Mammary epithelial cell (primary cell): ENCODE measurements at places on chromosomes 7 and 10. TPM values are rescaled to one million over a fixed set of nuclear protein-coding genes. Genes with fewer than 3 reads are reported as not detected.

- peak; percentile 32 for DNase-seq
Measured at GRCh38 chr10:100697070-100697469, 48.3 kb upstream of the PAX2 start.

DNA sequence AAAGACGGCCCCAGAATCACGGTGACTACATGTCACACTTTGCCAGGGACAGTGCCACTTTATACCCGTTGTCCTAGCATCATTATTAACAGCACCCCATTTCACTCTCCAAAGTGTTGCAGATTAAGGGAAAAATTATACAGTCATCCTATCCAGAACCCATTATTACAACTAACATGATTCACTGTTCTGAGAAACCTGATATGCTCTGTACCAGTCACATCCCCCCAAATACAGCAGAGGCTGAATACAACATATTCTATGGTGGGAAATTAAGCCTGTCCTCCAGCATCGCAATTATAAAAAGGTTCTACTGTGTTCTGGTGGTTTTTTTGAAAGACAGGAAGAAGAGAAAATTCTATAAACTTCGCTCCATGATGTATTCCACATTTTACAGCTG is 162.1 kb downstream of the JAZF1 start:
- no peak for DNase-seq

GRCh38 chr7:126760914-126761577 is 491.7 kb downstream of the GRM8 start:
- DNase-seq, result no peak

GRCh38 chr10:121449482-121449924 is 148.7 kb downstream of the FGFR2 start:
- DNase-seq, result no peak

DNA sequence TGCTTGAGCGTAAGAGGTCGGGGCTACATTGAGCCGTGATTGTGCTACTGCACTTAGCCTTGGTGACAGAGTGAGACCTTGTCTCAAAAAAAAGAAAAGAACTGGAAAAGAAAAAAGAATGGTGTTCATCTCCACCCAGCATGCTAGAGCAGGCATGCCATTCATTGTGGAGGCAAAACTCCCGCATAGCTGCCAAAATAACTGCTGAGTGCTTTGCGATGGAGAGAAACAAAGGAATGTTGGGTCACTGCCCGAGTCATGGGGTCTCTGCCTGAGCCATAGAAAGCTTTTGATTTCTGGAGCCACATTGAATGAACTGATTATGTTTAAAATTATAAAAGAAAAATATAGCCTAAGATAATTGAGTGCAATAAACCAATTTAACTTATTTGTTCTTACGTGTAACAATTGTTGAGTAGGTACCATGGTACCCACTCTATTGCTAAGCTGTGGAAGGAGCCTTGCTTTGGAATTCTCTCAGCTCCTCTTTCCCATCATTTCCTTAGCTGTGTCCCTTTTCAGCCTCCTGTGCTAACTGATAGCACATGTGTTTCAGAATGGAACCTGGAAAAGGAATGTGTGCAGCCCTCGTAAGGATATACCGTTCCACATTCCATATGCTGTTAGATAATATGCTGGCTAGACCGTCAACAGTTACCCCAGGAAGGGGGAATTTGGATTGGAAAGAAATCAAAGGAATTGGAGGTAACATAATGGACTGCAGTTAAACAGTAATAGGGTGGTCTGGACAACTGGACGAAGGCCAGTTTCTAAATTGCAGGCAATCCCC is 99.0 kb downstream of the KIAA1217 start:
- no peak for DNase-seq

- no peak for DNase-seq
Measured at GRCh38 chr7:28939367-28939766, 18.8 kb downstream of the TRIL start.

GRCh38 chr7:45044338-45044737 is 44.3 kb downstream of the CCM2 start:
- DNase-seq, result no peak

DNA sequence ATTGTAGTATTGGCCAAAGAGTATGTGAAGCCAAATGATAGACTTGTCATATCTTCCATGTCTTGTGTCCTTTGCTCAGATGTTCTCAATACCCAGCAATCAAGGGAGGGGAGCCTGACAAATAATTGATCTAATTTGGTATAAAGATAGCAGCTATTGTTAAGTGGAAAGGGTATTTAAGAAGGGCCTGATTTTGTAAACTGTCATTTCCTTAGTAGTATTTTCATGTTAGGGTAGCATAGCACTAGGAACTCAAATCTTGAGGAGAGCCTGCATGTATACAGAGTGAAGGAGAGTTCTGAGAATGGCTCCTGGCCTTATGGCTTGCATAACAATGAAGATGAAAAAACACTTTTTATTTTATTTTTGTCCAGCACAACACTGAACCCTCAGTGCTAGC is 53.1 kb downstream of the GNAI1 start:
- no peak for DNase-seq

- no peak for DNase-seq
Measured at GRCh38 chr10:102581401-102581800, 62.9 kb upstream of the TRIM8 start.

DNA sequence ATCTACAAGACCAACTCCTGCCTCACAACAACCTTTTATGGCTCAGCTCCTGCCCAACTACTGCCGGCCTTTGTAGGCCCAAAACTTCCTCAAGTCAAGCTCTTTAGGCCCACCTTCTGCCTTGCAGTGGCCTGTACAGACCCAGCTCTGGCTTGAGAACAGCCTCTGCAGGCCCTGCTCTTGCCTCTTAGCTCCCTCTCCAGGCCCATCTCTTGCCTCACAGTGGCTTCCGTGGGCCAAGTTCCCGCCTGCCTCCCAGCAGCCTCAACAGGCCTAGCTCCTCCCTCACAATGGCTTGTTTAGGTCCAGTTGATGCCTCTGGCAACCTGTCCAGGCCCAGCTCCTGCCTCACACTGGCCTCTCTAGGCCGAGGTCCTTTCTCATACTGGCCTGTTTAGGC is 32.4 kb upstream of the VKORC1L1 start:
- no peak for DNase-seq

- DNase-seq, result no peak
Measured at GRCh38 chr7:3005257-3005656, 38.4 kb downstream of the CARD11 start.

- DNase-seq, result no peak
Measured at GRCh38 chr10:101466016-101466912, 112.3 kb downstream of the BTRC start.

- no peak for DNase-seq
Measured at GRCh38 chr7:83365746-83366145, 203.1 kb upstream of the PCLO start.

- DNase-seq, result peak; percentile 6
Measured at GRCh38 chr7:37986908-37987330, 66.5 kb downstream of the EPDR1 start.

GRCh38 chr10:68604441-68604840 is 44.3 kb downstream of the TET1 start:
- DNase-seq, result no peak

GRCh38 chr7:22468609-22469008 is 31.4 kb downstream of the STEAP1B start:
- no peak for DNase-seq

GRCh38 chr10:73054286-73054685 is 42.4 kb downstream of the P4HA1 start:
- DNase-seq, result no peak

DNA sequence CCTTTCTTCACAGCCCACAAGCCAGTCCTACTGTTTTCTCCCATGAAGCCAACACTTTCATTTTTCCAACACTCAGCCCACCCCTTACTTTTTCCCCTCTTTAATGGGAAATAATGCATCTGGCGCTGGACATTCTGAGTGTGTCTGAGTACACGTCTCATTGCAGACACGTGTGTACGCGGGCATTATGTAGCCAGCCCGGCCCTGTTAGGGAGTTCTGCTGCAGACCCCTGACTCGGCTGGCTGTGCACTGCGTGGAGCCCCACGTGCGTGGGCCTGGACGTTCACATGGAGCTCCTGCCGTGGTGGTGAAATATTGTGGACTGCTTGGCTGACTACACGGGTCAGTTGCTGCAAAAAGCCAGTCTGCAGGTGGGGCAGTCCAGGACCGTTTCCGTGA is 233.0 kb downstream of the ADARB2 start:
- DNase-seq, result no peak

DNA sequence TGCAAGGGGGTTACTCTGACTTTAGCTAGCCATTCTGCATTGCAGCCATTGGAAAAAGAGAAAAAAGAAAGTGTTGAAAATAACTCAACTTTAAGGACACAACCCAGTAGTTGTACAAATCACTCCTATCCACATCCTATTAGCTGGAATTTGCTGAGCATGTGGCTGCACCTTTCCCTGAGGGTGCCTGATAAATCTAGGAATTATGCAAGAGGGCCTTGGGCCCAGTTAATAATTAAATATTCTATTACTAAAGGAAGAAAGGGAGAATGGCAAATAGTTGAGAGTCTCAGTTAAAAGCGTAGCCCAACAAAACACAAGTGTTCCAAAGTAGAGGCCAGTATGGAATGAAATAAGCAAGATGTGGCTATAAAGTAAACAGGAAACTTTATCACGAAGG is 200.9 kb upstream of the CNTNAP2 start:
- DNase-seq, result no peak

RNF32 gene
- 1.0 TPM for total RNA-seq

CALY gene
- 0.75 TPM in 1 of 2 replicates, not detected in the other for total RNA-seq

CALCR gene
- total RNA-seq, result not detected in 2 replicates

GIMAP1 gene
- not detected for total RNA-seq

TRPV5 gene
- not detected for total RNA-seq

CDH23 gene
- total RNA-seq, result 0.17 TPM

TRIM50 gene
- under 0.01 TPM for total RNA-seq

DNAJC12 gene
- 3.3 TPM for total RNA-seq

MRC1 gene
- not detected in 2 replicates for total RNA-seq

RPEL1 gene
- 0.16 TPM in 1 of 2 replicates, not detected in the other for total RNA-seq

PALD1 gene
- under 0.01 TPM for total RNA-seq

CHAT gene
- total RNA-seq, result not detected in 2 replicates
